Activated effector memory CD4-positive, alpha-beta T cell treated with Interleukin-2 at 50 U/mL for 16 hours (primary cell): ENCODE measurements at places on chromosomes 1 and 21.

DNA sequence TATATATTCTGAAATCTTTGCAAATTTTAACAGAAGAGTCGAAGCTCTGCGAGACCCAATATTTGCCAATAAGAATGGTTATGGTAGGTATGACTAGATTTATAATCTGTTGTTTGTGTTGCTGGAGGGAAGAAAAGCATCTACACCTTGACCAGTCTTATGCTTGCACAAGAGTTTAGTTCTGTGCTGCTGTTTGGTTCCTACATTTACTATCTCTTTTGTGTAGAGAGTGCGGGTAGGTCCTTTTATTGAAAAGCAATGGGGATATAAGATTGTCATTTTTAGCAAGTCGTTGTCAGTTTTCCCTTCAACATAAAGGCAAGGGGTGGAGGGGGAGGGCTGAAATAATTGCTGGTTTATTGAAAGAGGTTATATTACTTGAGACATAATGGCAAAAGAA, 396 bp downstream of the ELAVL4 start:
- DNase-seq: no peak

GRCh38 chr1:32239790-32240139, 7.3 kb upstream of the FAM167B start:
- no peak for DNase-seq

- DNase-seq: no peak
These were observed 114.2 kb downstream of the DAB1 start for GRCh38 chr1:57309630-57310029.

- no peak for DNase-seq
These were observed 16.8 kb downstream of the CNIH3 start for GRCh38 chr1:224632921-224633321.

- DNase-seq: no peak
These were observed 14.5 kb upstream of the CFAP298 start for GRCh38 chr21:32626621-32627196.
